Activated CD4-positive, CD25-positive, alpha-beta regulatory T cell treated with anti-CD3 and anti-CD28 coated beads, Interleukin-2, amount 50 U/mL, for 16 hours (primary cell): ENCODE measurements at places on chromosomes 11 and 22.

GRCh38 chr11:76624500-76625379, 45.8 kb downstream of the LRRC32 start:
- no peak for DNase-seq

- no peak for DNase-seq
Observed at GRCh38 chr11:95549301-95549700, 240.3 kb downstream of the FAM76B start.

DNA sequence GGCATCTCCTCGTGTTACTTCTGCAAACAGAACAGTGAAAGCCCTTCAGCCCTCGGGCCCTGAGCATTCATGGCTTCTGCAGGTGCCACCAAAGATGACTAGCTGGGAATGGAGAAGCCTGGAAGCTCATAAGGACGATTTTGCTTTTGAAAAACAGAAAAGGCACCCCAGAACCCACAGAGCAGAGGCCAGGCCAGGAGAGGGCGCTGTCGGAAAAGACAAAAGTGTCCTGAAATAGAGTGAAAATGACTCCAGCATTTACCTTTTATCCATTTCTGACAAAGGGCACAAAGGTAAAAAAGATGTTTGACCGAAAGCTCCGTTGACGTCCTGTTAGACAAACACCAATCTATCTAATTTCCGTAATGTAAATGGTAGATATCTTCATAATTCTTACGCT, 37.6 kb downstream of the ZNF195 start:
- DNase-seq, result peak; percentile 44

- no peak for DNase-seq
Observed at GRCh38 chr11:123430721-123431497, 840 bp downstream of the GRAMD1B start.

GRCh38 chr11:117544130-117544800, 216.6 kb downstream of the CEP164 start:
- DNase-seq, result no peak

DNA sequence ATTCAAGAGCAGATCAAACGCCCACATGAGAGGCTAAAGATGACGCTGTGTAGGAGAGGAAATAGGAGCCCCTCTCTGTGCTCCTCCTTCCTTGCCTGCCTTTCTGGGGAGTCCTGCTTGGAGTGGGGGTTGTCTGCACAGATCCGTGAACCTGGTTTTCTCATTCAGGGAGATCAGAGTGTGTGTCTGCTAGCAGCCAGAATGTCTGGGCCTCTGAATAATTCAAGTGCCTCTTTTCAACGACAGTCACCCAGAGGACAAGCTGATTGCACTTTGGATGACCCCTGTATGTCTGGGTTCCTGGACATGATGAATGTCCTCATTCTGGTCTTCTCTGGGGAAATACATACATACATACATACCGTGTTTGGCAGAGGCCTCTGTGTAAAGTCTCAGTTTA, 592.5 kb upstream of the B3GAT1 start:
- no peak for DNase-seq

- DNase-seq, result no peak
Observed at GRCh38 chr11:44854741-44855492, 95.8 kb downstream of the TP53I11 start.

GRCh38 chr11:11036848-11037732, 179.2 kb upstream of the ZBED5 start:
- no peak for DNase-seq

DNA sequence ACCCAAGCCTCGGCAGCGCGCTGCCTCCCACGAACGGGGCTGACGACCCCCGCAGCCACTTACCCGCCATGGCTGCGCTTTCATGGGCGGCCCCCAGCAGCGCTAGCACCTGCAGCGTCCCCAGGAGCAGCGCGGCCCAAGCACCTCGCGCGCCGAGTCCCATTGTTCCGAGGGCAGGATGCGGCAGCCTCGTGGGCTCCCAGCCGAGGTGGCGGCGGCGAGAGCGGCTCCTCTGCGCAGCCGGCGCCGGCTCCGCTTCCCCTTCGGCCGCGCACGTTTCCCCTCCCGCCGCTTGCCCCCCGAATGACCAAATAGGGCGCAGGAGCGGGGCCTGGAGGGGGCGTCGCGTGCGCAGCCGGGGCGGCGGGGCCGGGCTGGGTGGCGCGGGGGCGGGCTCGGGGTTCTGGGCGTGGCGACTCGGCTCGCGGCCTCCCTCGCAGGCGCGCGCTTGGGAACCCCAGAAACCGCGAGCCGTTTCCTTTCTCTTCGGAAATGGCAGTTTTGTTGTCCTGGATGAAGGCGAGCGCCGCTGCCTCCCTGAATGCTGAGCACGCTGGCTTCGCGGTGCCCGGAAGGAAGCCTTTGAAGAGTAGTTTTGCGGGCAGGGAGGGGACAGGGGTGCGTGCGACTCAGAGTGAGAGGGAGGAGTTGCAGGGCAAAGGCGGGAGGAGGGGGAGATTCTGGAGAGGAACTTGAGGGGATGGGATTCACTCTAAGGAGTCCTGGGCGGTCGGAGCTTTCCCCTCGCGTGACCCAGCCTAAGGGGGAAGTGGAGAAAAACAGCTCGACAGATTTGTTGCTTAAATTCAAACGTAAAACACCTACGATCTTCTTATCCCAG, at the start of gene TMEM123:
Gene TMEM123 (minus strand): TSS at position 305 of the 841 bp plus-strand sequence. CDS start 142 bp downstream, at position 163.
- peak; percentile 70 for DNase-seq

GRCh38 chr11:69466039-69466438, 15.4 kb upstream of the LINC01488 start:
- DNase-seq, result no peak

DNA sequence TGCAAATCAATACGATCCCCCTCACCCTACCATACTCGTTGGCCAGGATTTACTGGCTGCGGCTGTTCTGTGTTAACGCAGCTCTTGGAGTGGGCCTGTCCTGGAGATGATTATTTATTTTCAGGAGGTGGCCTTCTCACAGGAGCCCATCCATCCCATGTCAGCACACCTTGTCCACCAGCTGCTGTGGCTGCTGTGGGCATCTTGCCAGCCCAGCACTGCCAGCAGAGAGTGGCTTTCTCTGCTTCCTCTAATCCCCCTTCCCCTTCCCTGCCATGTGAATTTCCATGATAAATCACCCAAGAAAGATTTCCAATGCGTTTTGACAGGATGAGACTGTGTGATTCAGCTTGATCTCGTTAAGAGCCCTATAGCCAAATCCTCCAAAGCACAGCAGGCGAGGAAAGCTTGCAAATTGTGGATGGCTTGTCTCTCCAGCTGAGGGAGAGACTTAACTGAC, 309.1 kb upstream of the C11orf87 start:
- no peak for DNase-seq

DNA sequence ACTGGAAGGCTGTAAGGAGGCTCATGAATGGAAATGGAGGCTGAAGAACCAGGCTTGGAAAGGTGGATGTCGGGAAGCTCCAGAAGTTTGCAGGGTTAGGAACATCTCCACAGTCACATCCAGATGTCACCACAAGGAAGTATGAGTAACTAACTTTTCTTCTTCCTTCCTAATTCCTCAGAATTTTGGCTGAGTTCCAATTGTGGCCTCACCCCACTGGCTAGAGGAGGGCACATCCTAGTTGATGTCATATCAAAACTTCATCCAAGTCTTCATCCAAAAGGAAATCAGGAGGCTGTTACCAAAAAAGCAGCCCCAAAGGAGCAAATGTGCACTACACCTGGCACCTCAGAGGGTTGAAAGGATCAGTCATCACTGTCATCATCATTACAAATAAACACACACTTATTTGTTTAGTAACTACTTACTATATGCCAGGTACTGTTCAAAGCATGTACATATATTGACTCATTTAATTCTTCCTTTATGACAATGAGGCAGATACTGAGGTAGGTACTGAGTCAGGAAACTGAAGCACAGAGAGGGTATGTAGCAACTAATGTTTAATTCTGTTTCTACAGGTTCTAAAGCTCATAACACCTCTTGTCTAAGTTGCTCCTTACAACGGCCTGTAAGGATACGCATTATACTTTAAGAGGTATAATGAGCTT, 7.3 kb upstream of the PTPN5 start:
- DNase-seq, result no peak

DNA sequence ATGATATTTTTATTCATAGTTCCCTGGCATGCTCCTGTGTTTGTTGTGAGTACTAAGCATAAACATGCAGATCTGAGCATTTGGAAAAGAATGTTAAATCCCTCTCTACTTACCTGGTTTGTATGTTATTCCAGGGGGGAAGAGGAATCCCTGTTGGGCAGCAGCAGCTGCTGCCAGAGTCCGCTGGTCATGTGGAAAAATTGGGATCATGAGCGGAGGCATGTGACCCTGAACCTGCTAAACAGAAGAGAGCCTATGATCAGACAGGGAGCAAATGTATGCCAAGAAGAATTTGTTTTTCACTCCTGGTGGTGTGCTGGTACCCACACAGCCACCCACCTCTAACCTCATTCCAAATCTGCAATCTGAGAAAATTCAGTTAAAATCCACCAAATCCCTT, 244.7 kb downstream of the SOX6 start:
- DNase-seq, result no peak

- no peak for DNase-seq
Observed at GRCh38 chr22:36660510-36660840, 43.1 kb downstream of the CACNG2 start.

GRCh38 chr11:1075341-1075911, 752 bp downstream of the MUC2 start:
- DNase-seq, result no peak

DNA sequence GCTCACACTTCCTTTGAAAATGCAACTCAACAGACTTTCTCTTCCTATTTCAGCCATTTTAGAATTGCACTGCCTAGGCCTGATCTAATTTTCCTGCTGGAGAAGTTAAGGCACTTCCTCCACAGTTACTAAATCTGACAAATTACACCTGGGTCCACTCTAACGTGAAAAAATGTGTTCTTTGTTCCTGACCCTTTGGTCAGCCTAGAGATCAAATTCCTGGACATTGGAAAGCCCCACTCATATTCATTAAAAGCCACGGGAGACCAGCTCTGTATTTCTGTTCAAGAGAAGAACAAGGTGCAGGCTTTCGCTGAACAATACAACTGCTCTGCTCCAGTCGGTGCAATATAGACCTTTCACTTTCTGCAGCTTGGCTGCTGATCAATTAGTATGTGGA, 96.6 kb downstream of the MPPED2 start:
- no peak for DNase-seq

GRCh38 chr11:72670041-72670440, 4.2 kb downstream of the PDE2A start:
- DNase-seq, result no peak

GRCh38 chr11:131674051-131674755, 303.8 kb downstream of the NTM start:
- DNase-seq, result no peak

DNA sequence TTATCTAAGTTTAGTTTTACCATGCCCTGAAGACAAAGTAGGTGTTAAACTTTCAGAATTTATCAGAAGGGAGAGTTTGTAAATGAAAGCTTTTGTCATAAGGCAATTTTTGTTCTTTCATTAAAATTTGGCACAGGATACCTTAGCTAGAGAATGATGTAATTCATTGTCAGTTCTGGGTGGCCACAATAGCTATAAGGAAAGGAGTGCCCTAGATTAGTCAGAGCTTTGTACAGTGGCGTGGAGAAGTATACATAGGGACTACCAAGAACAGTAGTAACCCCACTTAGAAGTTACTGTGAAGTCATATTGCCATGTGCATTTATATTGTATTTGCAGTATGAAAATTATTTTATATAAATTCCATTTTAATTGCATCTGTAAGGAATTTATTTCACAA, 126.3 kb upstream of the CARD18 start:
- no peak for DNase-seq

DNA sequence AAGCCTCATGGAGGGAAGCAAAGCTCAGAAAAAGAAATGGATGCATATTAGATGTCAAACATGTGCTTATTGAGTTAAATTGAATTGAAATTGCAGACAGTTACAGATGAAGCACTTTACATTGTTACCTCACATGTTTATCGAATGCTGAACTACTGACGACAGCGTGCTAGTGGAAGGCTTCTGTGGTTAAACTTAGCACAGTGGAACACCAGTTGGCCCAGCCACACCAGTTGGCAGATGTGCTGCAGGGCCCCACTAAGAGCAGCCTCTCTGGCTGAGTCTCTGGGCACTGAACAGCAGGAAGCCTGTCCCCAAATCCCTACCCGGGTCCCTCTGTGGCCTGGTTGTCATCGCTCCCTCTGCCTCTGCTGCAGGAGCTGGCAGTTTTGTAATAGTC, 242.1 kb downstream of the NTM start:
- no peak for DNase-seq

DNA sequence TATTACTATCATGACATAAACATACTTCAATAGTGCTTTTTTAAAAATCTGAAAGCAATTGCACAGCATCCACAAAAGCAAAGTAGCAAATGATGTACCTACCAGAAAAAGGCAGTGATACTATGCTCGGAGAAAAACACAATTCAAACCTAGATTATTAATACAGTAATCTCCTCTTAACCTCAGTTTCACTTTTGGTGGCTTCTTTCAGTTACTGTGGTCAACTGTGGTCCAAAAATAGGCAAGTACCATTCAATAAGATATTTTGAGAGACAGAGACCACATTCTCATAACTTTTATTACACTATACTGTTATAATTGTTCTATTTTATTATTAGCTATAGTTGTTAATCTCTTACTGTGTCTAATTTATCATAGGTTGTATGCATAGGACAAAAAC, 20.8 kb downstream of the KCNA4 start:
- DNase-seq, result no peak

DNA sequence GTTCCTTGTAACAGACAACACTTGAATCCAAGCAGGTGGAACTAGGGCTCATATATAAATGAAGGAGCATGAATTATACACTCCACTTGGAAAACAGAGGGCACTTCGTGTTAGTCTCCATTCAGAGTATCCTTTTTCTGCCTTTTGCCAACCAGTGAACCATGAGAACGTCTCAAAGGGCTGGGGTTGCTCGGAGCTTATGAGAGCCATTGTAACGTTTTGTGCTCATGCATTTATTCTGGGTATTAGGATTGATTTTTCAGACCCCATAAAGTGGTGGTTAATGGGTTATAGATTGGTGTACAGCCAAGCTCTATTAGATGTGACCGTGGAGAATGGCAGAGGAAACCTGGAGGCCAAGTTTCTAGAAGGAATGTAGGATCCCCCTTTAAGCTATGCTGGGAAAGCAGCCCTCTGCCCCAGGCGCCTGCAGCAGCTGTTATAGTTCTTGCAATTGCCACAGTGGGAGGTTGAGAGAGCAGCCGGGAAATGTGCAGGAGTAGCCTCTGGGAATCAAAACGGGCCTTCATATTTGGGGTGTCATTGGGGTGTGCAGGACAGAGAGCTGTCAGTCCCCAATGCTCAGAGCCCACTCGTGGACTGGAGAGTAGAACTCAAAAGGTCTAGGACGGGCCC, 54.6 kb upstream of the ASPHD2 start:
- no peak for DNase-seq

DNA sequence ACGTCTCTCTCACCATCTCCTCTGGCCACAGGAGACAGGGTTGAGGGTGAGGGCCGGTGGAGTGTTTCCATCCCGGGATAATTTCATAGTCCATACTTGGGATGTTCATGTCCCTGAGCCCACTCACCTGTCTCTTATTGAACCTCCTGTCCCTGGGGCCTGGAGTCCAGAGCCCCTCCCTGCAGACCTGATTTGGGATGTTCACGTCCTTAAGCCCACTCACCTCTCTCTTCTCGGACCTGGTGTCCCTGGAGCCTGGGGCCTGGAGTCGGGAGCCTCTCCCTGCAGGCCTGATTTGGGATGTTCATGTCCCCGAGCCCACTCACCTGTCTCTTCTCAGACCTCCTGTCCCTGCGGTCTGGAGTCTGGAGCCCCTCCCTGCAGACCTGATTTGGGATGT, 868.2 kb downstream of the BRD1 start:
- no peak for DNase-seq

- no peak for DNase-seq
Observed at GRCh38 chr11:120091701-120092100, 46.2 kb downstream of the TRIM29 start.
